ENCODE measurements at places on chromosomes 12 and 14.

DNA sequence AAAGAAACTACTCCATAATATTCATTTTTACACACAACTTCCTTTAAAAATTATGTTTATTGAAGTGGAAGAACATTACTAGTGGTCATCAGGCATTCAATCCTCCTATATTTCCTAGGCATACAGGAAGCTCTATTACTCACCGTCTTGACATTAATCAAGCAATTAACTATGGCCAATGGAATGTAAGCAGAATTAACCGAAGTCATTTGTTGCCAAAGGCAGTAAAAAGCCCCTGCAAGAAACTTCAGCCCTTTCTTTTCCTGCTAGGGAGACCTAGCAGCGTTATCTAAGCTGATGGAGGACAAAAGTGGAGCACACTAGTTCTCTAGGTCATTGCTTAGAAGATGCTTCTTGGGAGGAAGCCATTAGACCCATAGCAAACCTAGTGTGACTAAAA lies 399.6 kb downstream of the KCNH5 start:
- DNase-seq, result no peak

GRCh38 chr14:27367345-27367744 lies 769.5 kb upstream of the NOVA1 start:
- no peak for DNase-seq

- peak; percentile 24 for DNase-seq
These were observed 5.5 kb upstream of the CELA1 start for GRCh38 chr12:51351913-51352532.

GRCh38 chr12:53065975-53066931 lies 12.9 kb downstream of the SPRYD3 start:
- DNase-seq, result peak; percentile 82

DNA sequence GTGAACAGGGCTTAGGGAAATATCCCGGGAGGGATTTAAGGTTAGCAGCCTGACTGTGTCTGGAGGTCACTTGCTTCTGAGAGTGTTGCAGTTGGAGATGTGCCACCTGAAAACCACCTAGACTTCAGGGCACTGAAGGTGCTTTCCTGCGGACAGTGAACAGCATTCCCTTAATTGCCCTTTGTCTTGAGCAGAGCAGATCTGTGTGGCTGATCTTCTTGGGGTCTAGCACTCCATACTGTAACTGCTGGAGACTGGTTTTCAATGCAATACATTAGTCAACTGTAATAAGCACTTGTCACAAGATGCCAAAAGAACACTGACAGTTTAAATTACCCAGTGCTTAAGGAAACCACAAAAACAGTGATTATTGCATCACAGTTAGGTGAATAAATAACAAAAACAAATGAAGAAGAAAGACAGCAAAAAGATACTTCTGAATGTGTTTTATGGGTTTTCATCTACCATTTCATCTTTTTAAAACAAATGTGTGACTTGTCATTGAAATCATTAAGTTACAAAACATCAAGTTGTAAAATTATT lies 111.8 kb downstream of the PRIMA1 start:
- no peak for DNase-seq

- DNase-seq, result no peak
These were observed 33.3 kb downstream of the COCH start for GRCh38 chr14:30907659-30908057.

DNA sequence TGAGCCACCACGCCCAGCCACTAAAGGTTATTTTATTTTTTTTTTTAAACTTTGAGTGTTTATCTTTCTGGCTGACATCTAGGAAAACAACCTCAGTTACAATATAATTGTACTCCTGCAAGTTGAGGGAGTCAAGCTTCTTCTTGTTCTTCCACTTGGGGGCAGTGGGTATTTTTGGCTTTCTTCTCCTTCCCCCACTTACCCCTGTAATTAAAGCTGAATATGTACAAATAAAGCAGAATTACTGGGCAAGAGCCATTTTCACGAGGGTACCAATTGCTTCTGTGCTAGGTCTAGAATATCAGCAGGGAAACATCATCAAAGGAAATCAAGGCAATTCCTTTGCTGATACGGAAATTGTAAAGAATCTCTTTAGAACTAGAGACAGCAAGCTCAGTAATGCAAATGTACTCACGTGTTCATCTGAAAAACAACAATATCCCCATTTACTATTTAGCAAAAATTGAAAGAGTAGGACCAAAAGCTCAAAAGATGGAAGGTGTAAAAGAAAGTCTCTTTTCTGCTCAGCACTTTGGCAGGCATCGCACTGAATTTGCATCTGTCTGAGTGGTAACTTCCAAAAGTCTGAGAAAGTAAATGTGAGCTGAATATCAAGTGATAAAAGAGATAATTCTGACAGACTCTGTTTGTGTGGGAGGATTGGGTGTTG lies 72.8 kb downstream of the TAOK3 start:
- DNase-seq, result peak; percentile 36

- DNase-seq, result no peak
These were observed 115.8 kb downstream of the SINHCAF start for GRCh38 chr12:31210104-31210503.

DNA sequence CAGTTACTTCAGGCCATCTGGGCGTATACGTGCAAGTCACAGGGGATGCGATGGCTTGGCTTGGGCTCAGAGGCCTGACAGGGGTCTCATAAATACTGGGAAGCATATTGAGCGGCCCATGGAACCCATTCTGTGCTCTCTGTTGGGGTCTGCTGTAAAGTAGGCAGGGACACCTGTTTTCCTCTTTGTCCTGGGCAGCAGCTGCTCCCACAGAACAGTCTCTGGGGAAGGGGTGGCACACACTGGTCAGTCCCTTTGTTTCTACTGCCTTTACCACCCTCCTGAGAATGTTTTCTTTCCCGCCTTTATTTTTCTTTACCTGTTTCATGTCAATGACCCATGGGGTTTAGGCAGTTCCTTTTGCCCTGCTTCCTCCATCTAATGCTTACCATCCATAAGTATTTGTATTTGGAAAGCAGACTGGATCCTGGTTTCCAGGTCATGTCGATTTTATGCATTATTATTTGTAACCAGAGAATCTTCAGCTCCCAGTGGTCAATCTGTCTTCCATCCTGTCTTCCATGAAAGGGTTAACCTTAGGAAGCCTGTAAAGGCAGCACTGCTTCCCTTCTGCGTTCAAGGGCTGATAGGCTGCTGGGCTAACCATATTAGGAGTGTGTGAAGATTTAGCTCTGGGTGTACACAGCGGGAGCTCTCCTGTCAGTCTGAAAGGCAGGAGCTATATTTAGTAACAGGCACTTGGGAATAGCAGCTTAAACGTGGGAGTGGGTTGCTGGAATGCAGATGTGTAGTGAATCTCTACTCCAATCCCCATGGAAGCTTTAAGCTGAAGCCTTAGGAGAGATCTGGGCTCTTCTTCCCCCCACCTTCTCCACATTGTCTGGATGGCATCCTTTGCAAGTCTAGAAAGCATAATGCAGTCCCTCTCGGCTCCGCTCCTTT lies 124.0 kb downstream of the DYRK2 start:
- DNase-seq, result no peak

DNA sequence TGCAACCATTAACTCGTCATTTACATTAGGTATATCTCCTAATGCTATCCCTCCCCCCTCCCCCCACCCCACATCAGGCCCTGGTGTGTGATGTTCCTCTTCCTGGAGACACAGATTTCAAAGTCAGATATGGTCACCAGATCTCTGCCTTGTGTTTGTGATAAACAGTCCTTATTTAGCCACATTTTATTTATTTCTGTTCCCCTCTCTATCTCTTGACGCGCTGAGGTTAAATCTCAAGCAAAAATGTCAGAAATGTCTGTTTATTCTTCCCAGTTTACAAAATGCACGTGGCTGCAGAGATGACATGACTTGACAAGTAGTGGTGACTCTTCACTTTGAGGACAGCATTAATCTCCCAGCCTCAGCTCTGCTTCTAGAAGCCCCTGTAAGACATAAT lies 11.5 kb upstream of the RASSF3 start:
- no peak for DNase-seq

- no peak for DNase-seq
These were observed 79.6 kb downstream of the TXNDC16 start for GRCh38 chr14:52472728-52473127.

GRCh38 chr14:73238424-73238852 lies 1.1 kb downstream of the PAPLN start:
- no peak for DNase-seq

DNA sequence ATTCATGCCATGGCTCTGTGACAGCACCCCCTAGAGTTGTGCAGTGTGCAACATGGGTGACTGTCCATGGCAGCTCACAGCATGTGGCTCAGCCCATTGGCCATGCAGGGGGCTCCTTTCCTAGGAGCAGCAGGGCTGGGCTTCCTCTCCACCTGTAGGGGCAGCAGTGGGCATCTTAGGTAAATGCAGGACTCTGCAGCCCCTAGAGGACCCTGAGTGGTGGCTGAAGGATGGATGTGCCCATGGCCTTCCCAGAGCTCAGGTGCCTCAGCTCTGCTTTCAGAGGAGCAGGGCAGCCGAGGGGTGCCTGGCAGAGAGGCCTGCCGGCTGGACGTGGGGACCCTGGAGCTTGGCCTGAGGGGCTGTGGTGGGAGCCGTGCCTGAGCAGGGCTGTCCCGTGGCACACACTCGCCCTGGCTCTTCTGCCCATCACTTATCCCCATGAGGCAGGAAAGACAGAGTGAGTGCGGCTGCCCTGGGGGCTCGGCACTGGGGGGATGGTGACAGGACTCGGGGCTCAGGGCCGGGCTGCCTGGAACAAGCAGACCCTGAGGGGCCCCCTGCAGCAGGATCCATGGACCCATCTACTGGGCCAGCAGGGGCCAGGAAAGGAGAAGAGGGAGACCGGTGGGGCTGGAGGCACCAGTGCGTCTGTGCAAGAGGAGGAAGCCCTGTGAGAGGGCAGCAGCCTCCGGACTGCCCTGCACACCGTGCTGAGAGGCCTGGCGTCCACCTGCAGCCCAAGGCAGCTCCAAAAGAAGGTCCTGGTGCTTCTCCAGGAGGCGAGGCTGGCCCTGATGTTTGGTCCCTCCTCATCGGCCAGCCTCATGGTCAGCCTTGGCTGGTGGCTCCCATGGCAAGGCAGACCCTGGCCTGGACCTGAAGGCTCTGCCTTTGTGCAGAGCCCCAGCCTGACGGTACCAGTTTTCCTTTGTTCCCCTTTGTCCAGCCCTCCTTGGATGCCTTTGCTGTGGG lies 7.6 kb downstream of the ADSS1 start:
- DNase-seq, result peak; percentile 34

GRCh38 chr14:74202113-74202512 lies 37.1 kb upstream of the VSX2 start:
- no peak for DNase-seq

DNA sequence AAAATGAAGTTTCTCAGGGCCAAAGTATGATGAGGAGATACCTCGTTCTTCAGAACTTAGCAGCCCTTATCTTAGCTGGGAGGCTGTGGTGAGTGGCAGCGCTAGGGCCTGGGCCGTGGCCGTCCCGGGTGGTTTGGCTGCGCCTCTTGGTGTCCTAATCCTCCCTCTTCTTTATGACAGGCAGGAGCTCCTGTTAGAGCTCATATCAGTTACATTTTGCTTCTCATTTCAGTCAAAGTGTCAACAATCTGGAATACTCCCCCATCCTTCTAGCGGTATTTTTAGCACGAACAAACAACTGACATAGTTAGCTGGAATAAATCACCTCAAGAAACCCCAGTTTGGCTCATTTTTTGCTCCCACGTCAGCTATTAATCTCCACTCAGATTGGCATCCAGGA lies 188.8 kb downstream of the TTC7B start:
- no peak for DNase-seq

- no peak for DNase-seq
These were observed 30.6 kb downstream of the TMEM132D start for GRCh38 chr12:129873111-129873832.

DNA sequence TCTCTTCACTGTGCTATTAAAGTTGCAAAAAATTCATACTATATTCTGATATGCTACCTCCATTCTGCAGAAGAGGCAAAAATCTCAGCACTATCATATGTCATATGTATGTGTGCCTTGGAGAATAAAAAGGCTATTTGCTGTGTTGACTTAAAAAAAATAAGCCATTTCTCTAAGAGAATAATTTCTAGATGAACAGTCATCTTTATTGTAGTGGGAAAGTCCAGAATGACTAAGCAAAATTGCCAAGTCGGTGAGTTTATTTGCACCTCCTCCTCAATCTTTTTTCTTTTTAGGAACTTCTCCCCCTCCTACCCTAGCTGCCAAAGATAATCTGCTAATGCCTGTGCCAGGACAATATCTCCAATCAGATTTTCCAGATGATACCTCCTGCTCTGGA lies 353.8 kb upstream of the FAR2 start:
- DNase-seq, result no peak

DNA sequence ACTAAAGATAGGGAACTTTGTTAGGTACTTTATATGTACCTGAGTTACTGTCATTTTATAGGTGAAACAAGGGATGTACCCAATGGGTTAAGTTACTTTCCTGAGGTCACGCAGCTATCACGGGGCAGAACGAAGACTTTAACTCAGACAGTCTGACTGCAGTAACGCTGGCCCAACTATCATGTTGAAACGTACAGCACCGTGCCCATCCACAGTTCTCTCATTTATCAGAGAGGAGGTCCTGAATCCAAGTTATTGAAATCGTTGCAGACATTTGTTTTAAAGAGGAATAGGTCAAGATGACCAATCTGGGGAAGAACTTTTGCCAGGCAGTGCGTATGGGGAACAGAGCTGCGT lies 587 bp upstream of the C12orf75 start:
- no peak for DNase-seq

DNA sequence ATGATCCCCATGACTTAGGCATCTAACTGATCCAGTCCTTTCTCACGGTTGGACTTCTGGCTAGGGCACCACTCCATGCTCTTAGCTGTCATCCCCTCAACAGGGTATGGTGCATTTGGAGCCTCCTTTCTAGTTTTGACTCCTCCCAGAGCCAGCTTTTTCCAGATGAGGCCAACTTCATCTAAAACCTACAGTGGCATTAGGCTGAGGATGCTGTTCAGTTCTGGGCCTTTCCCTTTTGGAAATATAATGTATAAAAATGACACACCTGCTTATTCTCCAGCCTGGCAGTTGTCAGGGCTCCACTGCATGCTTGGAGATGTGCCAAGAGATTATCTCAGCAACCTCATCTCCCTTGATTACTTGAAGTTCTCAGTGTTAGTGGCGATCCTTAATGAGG lies 239.7 kb downstream of the EMP1 start:
- no peak for DNase-seq

All from hematopoietic multipotent progenitor cell treated with erythropoietin and hydrocortisone succinate and interleukin-3 and kit ligand, for 17 days (in vitro differentiated cells).